BE2C (cell line): ENCODE measurements at places on chromosomes 4 and X.

GRCh38 chr4:99943904-99944437 lies 2.4 kb downstream of the DNAJB14 start:
- DNase-seq, result no peak

- DNase-seq, result peak; percentile 4
These were observed 66.3 kb downstream of the ZFYVE28 start for GRCh38 chr4:2352171-2352570.

DNA sequence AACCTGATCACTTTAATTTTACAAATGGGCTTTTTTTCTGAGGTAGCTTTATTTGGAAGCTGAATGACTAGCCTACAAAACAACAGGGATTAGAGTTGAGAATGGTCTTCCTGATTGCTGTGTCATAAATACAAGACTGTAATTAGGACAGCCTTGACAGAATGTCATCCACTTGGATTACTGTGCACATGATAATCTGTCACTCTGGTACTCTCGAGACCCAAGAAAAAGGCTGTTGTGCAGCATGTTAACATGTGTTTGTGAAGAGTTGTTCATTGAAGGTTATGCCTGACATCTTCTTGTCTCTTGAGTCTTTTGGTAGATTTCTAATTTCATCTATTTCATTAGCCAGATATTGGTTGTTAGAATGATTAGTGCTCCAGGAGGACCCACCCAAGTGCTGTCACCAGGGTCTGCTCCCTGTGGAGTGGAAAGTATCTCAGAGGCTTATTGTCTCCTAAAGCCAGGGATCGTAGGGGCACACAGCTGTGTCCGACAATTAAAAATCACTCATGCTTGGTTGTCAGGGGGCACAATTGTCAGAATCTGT lies 212.2 kb upstream of the GPRIN3 start:
- no peak for DNase-seq

- no peak for DNase-seq
These were observed 288.6 kb upstream of the NR3C2 start for GRCh38 chr4:148730766-148731165.

DNA sequence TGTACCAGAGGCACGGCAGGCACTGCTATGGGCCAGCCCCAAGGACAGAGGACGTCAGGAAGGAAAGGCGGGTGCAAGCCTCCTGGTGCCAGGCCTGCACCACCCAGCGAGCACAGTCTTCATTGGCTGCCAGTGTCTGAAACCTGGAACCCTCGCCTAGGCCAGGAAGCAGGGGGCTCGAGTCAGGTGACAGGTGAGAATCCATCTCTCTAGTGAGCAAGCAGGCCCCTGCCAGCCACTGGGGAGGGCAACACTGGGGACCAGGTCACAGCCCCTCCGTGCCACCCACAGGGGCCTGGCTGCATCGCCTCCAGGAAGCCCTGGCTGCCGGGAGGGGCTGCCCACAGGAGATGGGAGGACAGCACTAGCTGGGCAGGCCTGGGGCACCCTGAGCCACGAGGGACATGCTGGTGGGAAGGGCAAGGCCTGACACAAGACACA lies 6.9 kb upstream of the HAUS3 start:
- DNase-seq, result peak; percentile 7

DNA sequence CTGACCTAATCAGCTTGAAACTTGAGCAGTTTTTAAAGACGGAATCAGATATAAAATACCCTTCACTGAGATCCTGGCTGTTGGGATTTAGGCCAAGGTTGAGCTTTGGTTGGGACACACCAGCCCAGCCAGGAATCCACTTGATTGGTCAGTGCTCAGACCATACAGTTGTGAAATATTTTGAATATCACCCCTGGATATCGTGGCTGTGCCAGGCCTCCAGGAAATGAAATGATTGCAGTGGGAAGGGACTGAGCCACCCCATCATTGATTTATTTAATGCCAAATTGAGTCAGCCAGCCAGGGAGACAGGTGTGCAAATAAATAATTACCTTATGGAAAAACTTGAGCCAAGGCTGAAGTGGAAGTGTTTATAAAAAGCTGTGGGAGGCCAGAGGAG lies 128.4 kb upstream of the SCML1 start:
- no peak for DNase-seq

- DNase-seq, result peak; percentile 9
These were observed 93.0 kb downstream of the TSPAN7 start for GRCh38 chrX:38654302-38654701.

DNA sequence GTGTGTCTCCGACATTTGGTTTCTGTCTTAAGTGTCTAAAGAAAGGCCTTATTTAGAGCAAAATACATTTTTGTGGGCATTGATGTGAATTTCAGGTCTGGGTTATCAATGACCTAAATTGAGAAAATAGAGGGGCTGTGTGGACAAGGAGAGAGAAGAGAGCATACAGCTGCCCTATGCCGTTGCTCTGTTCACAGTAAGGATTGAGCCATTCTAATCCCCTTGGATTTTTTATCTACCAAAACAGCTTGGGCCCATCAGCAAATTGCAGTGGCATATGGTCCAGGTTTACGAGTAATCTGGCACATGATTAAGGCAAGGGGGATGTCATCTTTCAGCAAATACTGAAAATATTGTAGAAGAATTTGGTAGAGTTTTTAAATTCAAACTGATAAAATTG lies 210.2 kb downstream of the ANTXR2 start:
- DNase-seq, result no peak

DNA sequence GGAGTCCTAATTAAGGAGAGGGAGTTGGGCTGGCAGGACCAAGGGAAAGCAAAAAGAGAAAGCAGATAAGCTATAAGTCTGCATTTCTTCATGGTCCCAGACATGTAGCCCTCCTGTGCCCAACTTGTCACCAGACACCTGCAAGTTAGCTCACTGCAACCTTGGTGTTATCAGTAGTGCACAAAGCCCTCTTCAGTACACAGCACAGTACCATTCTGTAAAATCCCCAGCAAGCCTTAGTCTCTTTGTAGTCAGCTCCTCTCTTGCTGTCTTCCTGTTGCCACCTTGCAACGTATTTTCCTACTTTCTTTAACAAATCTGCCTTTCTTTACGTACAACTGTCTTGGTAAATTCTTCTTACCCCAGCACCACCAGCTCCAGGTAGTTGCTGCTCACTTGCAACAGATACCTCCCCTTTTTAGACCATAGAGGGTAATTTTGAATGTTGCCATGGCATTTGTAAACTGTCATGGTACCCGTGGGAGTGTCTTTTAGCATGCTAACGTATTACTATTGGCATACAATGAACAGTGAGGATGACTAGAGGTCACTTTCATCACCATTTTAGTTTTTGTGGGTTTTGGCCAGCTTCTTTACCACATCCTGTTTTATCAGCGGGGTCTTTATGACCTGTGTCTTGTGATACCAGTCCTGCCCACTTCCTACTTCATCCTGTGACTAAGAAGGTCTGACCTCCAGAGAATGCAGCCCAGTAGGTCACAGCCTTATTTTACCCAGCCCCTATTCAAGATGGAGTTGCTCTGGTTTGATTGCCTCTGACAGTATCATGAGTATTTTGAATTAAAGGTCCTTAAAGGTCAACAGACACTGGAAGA lies 28.3 kb upstream of the AP1S2 start:
- DNase-seq, result no peak

- DNase-seq, result no peak
These were observed 30.6 kb downstream of the DYNLT3 start for GRCh38 chrX:37816766-37817165.

- DNase-seq, result no peak
These were observed 52.0 kb upstream of the WDR17 start for GRCh38 chr4:176013476-176014247.

DNA sequence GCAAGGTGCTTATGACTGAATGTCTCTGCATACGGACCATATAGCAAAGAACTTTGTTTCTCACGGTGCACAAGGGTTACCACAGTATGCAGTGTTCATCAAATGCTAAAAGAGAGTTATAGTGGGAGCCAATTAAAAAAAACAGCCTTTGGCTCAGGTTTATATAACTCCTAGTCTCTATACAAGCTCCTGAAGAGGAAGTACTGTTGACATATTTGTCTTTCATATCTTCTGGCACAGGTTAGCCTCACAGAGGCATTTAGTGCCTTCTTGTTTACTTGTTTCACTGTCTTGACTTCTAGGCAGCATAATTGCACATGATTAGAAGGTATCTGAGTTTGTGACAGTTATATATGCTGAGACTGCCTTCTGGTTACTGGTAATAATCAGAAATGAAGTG lies 158.8 kb upstream of the FAM47C start:
- no peak for DNase-seq

GRCh38 chr4:158319880-158320279 lies 109.6 kb downstream of the TMEM144 start:
- DNase-seq, result no peak

DNA sequence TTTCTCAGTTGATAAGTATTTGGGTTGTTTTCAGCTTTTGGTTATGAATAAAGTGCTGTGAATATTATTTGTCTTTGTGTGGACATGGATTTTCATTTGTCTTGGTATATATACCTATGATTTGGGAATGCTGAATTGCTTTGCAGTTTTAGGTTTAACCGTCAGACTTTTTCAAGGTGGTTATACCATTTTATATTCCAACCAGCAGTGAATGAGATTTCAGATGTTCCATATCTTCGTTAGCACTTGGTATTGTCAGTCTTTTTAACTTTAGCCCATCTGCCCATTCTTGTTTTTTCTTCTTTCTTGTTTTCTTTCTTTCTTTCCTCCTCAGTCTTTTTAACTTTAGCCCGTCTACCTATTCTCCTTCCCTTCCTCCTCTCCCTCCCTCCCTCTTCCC lies 106.0 kb downstream of the KDM6A start:
- no peak for DNase-seq

GRCh38 chr4:14151101-14151500 lies 523.6 kb upstream of the BOD1L1 start:
- no peak for DNase-seq

DNA sequence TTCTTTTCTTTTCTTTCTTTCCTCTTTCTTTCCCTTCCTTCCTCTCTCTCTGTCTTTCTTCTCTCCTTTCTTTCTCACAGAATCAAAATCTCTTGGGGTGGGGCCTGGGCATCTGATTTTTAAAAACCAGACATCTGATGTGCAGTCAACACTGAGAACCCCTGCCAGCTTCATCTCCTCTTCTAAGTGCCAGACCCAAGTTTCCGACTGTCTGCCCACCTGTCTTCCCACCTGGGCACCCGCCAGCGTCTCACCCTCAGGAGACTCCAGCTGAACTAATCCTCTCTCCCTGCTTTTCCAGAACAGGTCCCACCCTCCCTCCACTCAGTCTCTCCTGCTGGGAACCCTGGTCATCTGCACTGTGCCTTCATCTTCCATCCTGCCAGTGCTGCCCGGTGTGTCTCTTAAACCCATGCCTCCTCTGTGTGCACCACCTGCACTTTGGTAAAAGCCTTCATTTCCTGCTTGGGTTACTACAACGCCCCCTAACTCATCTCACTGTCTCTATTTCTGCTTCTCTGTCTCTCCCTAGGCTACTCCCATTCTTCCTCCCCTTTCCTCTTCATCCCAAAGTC lies 2.8 kb downstream of the SOD3 start:
- DNase-seq, result no peak

GRCh38 chrX:133523526-133523925 lies 108.2 kb upstream of the GPC4 start:
- no peak for DNase-seq

DNA sequence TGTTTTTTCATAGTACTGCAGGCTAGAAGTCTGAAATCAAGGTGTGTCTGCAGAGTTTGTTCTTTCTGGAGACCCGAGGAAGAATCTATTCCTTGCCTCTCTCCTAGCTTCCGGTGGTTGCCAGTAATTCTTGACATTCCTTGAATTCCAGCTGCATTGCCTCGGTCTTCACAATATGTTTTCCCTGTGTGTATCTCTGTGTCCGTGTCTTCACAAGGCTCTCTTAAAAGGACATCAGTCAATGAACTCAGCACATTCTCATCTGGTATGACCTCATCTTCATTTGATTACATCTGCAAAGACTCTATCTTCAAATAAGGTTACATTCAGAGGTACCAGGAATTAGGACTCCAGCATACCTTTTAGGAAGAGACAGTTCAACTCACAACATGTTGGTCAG lies 163.4 kb downstream of the BANK1 start:
- no peak for DNase-seq

GRCh38 chr4:9964879-9965278 lies 56.4 kb downstream of the SLC2A9 start:
- DNase-seq, result no peak

DNA sequence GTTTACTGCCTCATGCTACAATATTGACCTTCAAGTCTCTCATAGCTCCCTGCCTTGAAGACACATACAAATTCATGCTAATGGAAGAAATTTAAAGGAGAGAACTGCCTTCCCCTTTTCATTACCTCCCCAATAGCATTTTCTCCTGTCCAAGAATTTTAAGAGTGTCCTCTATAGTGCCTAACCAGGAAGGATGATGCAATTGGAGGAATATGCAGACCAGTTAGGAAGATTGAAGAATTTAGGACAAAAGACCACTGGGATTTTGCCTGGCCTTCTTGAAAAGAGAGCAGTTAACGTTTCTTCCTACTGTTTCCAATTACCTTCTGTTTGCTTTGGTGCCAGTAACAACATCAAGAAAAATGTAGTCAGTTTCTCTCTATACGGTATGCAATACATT lies 443.9 kb downstream of the INPP4B start:
- DNase-seq, result no peak

DNA sequence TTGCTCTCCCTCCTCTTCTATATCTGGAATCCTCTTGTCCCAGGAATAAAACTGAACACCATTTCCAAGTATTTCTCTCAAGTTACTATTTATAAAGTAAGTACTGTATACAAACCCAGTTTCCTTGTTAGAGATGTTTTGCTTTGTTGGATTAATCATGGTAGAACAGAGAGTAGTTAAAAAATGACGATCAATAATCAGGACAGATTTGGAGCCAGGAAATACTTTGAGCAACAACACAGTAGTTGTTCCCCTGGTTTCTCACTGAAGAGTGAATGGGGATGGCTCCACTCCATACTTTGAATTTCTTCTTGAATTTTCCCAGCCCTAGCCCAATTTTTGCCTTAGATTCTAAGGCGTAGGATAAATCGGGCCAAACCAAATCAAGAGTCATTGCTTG lies 21.4 kb downstream of the MGST2 start:
- DNase-seq, result no peak
